ENCODE measurements at places on chromosomes 16 and 17.

GRCh38 chr16:56288019-56288418 is 96.7 kb downstream of the GNAO1 start:
- DNase-seq: no peak

GRCh38 chr16:58046054-58046881 is 20.7 kb downstream of the MMP15 start:
- DNase-seq: no peak

DNA sequence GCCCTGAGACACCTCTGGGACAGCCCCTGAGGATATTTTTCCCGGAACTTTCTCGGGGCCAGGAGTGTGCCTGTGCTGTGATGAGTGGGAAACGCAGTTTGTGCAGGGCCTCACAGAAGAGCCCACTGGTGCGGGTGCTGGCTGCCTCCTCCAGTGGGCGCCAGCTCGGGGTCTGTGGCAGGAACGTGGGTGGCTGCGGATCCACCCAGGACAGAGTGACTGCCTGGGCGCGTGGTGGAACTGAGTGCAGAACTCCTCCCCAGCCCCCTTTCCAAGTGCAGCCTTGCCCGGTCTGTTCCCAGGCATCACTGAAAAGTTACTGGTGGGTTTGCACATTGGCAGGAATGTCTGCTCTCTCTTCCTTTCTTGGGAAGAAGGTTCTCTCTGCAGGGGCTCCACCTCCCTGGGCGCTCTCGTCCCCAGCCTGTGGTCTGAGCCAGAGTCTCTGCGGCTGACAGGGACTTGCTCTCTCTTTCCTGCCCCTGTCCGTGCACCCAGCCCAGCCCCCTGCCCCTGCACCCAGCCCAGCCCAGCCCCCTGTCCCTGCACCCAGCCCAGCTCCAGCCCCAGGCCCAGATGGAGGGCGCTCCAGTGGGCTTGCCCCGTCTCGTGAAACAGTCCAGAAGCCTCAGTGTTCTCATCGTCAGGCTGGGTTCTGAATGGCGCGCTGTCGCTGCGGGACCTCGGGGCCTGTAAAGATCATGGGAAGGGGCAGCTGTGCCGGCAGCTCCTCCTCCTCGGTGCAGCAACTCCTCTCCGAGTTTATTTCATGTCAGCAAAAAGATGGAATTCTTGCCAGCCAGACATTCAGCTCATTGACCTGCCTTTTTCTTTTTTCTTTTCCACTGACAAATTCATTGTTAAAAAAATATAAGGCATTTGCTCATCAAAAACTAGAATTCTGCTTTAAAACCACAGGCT is 117.5 kb downstream of the BANP start:
- no peak for DNase-seq

DNA sequence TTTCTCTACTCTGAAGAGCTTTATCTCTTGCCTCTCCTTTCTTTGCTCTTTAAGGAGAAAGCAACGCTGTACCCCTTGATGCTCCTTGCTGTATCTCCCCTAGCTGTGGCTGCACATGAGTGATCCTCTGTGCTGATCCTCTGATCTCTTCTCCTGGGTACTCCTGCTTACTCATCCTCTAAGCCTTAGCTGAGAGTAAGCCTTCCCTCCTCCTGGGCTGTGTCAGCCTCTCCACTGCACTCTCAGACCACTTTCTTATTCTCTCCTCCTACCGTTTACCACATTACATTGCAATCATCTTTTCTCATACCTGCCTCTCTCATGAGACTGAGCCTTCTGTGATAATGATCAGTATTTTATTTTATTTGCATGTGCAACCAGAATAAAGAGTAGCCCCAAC is 25.1 kb downstream of the SOX9 start:
- no peak for DNase-seq

GRCh38 chr17:2784864-2785263 is 11.4 kb upstream of the RAP1GAP2 start:
- DNase-seq: no peak

GRCh38 chr17:7177191-7177953 is 1.8 kb downstream of the ASGR1 start:
- DNase-seq: peak; percentile 45

GRCh38 chr17:27319541-27320221 is 25.8 kb downstream of the WSB1 start:
- peak; percentile 41 for DNase-seq

GRCh38 chr17:27577884-27578717 is 52.9 kb upstream of the LGALS9 start:
- DNase-seq: no peak

GRCh38 chr17:15122857-15123256 is 142.3 kb downstream of the PMP22 start:
- DNase-seq: no peak

DNA sequence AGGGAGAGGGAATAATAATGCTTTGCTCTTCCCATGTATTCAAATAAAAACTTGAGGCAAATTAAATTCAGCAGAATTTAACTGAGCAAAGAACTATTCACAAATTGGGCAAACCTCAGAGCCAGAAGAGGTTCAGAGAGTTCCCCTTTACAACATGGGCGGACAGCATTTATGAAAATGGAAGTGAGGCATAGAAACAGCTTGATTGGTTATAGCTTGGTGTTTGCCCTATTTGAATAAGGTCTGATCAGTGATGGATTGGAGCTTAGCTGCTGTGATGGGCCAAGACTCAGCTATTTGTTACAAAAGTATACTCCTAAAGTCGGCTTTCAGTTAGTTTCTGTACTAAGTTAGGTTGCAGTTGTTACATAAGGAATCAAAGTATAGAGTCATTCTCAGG is 63.0 kb downstream of the TMEM100 start:
- no peak for DNase-seq

- DNase-seq: no peak
Measured at GRCh38 chr16:11632455-11632939, 35.8 kb upstream of the SNN start.

DNA sequence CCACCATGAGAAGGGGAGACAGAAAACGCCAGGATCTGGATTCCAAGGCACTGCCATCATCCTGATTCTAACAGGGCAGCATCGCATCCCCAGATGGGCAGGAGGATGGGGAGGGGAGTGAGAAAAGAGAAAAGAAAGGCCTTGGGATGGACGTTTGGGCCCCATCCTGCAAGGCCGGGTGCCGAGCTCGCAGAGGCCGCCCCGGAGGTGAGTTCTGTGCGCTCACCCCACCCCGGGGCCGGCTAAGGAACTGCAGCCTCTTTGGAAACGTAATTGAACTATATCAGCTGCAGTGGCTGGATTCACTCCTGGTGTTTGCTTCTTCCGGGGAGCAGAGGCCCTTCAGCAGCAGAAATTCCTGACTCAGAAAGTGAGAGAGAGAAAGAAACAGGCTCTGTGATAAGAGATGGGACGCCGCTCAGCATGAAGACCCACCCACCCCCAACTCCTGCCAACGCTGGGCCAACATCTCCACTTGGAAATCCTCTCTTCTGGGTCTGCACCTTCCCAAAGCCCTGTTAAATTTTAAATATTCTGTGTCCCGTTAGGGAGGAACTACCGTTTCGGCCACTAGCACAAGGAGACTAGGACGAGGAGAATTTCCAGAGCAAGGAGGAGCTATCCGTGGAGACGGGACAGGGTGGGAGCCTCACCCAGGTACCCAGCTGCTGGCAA is 8.5 kb upstream of the SSTR2 start:
- DNase-seq: peak; percentile 57

DNA sequence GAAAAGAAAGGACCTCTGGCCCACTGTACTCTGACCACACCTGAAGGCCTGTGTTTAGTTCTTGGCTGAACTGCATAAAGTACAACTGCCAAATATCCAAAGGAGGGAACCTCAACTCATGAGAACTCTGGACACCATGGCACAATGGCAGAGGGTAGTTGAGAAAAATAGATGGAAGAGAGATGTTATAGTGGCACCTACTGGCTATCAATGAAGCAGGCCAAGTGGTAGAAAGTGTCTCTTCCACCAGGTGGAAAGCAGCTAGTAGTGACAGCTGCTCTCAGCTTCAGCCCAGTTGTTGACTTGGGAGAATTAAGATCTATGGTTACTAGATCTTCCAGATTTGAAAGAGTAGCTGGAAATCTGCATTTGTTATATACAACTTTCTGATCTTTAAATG is 3.2 kb downstream of the MED31 start:
- DNase-seq: no peak

DNA sequence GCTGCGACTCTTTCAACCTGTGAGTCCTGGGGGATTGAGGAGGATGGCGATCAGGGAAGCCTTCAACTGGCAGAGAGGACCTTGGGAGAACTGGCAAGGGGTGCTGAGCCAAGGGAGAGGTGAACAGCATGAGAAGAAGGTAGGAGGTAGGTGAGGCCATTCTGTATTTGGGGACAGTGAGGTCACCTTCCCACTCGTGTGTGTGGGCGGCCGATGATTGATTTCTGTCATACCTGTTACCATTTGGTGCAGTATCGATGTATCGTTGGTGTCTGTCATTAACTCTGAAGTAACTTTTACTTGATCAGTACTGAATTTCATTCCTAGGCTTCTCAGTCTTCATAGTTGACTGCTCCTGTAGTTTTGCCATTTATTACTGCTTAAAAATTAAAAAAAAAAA is 3.8 kb downstream of the ARSG start:
- no peak for DNase-seq

DNA sequence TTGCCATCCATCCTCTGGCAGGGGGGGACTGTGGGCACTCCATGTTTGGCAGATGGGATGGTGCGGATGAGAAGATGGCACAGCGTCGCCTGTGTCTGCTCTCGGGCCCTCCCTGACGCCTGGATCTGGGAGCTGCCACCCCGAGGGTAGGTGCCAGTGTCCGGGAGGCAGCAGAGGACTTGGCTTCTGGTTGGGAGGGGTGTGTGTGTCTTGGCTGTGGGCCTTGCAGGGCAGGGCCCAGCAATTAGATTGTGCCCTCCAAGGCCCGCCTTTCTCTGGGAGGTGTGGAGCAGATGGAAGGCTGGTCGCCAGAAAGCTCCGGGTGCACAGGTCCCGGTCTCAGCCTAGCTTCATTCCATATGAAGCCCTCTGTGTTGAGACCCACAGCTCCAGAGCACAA is 1.4 kb downstream of the RAP1GAP2 start:
- DNase-seq: no peak

GRCh38 chr17:54439816-54440215 is 460.8 kb upstream of the TOM1L1 start:
- no peak for DNase-seq

DNA sequence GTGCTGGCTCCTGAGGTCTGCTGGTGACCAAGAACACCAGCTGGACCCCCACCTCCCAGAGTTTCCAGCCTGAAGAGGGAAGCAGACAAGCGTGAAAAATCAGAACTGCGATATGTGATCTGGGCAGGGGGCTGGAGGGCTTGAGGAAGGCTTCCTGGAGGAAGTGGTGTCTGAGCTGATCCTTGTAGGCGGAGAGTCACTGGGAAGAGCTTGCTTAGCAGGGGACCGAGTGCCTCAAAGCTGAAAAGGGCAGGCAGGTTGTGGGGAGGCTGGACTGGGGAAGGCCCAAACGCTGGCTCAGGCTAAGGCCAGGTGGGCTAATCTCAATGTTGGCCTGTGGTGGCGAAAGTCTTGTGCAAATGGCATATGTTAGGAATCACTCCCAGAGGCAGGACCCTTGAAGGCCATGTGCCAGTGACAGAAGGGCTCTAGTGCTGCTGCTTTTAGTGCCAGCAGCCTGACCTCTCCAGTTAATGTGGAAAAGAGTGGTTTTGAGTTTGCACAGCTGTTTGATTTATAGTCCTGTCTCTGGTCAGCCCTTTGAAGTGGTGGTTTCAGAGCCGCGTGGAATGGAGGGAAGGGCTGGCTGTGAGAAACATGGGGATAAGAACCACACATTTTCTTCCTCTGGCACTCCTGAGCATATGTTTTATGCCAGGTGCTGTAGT is 85.3 kb upstream of the LGALS9 start:
- DNase-seq: no peak

DNA sequence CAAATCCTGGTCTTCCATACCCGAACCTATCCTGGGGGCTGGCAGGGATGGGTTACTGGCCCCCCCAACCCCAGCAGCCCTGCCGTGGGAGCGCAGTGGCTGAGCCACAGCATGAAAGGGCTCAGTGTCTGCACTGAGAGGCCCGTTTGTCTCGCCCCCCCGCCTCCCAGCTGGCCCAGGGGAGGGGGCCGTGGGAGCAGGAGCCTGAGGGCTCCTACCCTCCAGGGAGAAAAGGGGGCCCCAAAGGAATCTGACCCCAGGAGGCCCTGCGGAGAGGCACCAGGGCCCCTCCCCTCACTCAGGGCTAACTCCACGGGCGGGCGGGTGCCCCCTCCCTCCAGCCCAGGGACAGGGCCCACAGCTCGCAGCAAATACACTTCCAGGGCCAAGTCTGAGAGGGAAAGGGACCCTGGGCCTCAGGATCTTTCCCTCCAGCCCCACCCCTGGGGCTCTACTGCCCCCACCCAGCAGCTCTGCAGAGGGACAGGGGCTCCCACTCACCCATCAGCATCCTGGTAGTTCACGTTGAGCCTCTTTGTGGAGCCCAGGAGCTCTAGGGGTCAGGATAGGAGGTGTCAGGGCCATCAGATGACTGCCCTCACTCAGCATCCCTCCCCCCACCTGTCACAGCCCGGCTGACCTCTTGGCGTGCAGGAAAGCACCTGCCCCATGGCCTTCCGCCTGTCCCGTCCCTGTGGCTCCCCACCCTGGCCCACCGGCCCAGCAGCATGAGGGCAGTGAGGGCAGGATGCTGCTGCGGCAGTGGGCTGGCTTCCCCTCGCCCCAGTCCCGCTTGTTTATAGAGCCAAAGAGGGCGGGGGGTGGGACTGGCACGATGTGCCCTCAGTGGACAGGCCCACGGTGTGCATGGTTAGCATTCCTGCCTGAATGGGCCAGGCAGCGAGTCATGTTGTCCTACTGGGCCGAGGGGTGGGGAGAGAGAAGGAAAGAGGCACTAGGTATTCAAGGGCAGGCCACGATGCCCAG is 7.3 kb downstream of the CASKIN2 start:
- peak; percentile 80 for DNase-seq

DNA sequence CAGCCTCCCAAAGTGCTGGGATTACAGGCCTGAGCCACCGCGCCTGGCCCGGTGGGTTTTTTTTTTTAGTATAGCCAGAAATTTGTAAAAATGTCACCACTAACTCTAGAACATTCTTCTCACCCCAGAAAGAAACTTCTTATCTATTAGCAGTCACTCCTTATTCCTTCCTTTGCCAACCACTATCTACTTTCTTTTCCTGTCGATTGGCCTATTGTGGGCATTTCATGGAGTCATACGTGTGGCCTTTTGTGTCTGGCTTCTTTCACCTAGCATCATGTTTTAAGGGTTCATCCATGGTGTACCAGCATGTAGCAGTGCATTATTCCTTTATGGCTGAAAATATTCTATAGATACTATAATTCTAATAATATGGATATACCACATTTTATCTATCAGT is 3.6 kb downstream of the CYB5D2 start:
- DNase-seq: no peak

DNA sequence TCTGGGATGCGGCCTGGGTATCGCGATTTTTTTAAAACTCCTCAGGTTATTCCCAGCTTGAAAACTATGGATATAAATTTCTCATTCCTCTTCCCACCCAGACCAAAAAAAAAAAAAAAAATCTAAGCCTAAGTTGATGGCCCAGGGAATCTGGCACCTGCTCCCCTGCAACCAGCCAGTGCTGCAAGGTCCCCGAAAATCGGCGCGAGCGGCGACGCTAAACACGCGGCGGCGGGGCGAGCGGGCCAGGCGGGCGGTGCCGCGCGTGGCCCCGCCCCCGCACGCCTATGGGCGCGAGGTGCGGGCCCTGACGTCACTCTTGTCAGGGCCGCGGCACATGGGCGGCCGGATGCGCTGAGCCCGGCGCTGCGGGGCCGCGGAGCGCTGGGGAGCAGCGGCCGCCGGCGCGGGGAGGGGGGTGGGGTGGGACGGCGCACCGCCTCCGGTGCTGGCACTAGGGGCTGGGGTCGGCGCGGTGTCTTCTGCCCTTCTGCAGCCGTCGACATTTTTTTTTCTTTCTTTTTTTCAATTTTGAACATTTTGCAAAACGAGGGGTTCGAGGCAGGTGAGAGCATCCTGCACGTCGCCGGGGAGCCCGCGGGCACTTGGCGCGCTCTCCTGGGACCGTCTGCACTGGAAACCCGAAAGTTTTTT is at the start of gene HLF:
TSS of gene HLF (plus strand) at position 316 of the 654 bp plus-strand sequence. CDS start 525 bp downstream, outside the sequence.
- peak; percentile 77 for DNase-seq
